ENCODE measurements at places on chromosomes 1 and 21.
A peak's percentile ranks its signal among the peaks of the same experiment; 100 is the strongest.

GRCh38 chr1:112260699-112261098 is 135.3 kb upstream of the CTTNBP2NL start:
- DNase-seq: no peak

GRCh38 chr1:208387908-208388811 is 144.0 kb upstream of the PLXNA2 start:
- no peak for DNase-seq

DNA sequence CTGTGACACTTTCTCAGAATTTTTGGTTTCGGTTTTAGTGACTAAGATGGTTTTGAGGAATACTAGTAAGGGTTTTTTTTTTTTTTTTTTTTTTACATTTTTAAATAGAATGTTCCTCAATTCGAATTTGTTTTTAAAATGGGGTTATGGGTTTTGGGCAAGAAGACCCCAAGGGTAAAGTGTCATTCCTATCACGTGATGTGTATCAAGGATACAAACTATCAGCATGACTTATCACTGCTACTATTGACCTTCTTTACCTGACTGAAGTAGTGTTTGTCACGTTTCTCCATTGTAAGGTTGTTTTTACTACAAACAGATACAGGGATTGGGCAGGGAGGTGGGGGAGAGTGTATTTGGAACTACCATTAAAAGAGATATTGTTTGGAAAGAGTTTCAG is 781.1 kb upstream of the ADGRL4 start:
- no peak for DNase-seq

DNA sequence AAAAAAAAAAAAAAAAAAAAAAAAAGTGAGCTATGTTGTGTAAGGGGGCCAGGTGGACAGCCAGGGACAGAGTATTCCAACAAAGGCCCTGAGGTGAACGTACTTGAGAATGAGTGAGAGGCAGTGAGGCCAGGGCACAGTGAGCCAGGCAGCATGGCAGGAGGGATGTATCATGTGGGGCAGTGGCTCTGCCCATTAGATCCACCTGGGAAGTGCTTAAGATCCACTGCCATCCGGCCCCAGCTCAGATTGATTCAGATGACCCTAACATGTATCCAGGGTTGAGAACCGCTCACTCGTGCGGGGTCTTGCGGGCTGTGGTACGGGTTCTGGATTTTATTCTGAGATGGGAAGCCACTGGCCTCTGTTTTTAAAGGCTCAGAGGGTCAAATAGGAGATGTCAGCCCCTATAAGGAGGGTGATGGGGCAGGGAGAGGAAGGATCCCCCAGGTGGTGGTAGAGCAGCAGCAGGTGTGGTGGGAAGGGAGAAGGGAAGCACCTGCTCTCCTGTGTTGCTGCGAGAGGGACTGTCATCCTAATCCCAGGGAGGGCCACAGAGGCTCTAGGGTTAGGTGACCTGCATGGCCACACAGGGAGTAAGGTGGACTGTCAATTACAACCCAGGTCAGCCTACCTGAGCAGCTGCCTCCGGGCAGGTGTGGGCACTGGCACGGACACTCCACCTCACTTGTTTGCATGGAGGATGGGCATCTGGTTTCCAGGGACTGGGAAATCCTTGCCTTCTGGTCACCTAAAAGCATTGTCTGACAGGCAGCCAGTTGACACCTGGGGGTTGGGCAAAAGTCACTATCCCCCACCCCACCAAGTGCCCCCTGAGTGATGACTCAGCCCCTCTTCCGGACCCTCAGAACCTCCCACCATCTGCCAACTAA is 31.6 kb downstream of the CDK18 start:
- DNase-seq: no peak

- no peak for DNase-seq
Observed at GRCh38 chr1:201127755-201128455, 921 bp upstream of the ASCL5 start.

- DNase-seq: no peak
Observed at GRCh38 chr1:203177036-203177405, 1.4 kb upstream of the MYBPH start.

DNA sequence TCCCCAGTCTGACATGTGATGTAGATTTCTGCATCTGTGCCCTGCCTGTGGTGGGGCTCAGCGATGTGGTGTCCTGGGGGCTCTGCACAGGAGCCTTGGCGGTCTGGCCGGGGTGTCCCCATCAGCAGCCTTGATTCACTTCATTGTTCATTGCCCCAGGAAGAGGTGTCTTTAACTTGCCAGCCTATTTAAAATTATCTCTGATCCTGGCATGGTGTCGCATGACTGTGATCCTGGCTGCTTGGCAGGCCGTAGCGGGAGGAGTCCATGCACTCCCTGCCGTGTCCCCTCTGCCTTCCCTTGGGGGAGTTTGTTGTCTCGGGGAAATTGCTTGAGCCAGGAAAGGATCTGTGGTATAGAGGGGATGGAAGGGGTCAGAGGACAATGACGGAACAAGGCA is 59.9 kb downstream of the TRIM11 start:
- DNase-seq: no peak

DNA sequence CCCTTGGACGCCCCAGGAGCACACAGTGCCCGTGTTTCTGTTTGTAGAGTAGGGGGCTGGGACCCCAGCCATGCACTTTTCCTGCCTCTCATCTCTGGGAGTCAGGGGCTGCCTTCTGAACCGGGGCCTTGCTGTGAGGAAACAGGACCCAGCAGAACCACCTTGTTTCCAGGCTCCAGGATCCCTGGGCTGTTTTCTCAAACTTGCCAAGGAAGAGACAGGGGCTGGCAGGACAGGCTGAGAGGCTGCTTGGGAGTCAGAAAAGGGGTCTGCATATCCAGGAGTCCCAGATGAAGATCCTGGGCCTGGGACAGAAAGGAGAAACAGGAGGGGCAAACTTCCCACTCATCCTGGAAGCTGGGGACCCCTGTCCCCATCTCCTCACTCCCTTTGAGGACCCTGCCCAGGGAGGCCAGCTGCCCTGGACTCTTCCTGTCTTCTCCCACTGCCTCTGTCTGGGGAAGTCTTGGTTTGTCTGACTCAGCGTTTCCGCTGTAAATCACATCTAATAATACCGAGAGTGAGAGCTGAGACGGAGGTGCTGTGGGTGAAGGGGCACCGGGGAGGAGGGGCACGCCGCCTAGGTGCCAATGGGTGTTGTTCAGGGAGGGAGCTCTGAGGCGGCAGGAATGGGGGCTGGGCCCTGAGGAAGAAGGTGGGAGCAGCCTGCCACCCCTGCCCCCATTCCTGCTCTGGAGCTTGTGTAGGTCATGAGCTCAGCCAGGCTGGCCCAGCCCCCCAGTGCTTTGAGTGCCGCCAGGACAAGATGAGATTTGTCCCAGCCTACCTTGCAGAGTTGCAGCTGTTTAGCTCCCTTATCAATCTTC is 16.7 kb downstream of the POU3F1 start:
- no peak for DNase-seq

DNA sequence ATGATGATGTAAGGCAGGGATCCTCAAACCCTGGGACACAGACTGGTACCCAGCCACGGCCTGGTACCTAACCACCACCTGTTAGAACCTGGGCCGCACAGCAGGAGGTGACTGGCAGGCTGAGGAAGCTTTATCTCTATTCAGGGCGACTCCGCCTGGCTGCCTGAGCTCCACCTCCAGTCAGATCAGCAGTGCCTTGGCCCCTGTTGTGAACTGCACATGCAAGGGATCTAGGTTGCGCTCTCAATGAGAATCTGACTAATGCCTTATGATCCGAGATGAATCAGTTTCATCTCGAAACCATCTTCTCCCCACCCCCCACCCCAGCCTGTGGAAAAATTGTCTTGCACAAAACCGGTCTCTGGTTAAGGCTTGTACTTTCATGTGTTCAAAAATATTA is 4.2 kb downstream of the RNPC3 start:
- peak; percentile 4 for DNase-seq

- DNase-seq: no peak
Observed at GRCh38 chr1:225250432-225250831, 177.4 kb downstream of the LBR start.

DNA sequence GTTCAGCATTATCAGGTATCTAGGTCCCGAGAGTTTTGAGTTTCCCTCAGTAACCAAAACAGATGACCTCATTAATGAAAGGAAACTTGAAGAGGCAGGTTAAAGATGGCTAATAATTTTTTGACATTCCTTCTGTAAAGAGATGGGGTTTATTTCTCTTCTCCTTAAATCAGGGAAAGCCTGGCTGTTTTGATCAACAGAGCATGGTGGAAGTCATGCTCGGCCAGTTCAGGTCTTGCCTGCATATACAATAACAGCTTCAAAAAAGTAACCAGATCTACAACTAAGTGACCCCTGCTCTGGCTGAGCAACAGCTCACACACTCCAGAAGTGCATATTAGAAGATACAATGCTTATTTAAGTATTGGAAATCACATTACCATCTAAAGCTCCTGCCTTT is 36.6 kb upstream of the POU2F1 start:
- no peak for DNase-seq

- DNase-seq: no peak
Observed at GRCh38 chr1:12202190-12202497, 27.7 kb upstream of the VPS13D start.

All from iPS-NIHi11 (cell line).